Germinal center (tissue), 1 donor: ENCODE measurements at places on chromosomes 13 and 19.

DNA sequence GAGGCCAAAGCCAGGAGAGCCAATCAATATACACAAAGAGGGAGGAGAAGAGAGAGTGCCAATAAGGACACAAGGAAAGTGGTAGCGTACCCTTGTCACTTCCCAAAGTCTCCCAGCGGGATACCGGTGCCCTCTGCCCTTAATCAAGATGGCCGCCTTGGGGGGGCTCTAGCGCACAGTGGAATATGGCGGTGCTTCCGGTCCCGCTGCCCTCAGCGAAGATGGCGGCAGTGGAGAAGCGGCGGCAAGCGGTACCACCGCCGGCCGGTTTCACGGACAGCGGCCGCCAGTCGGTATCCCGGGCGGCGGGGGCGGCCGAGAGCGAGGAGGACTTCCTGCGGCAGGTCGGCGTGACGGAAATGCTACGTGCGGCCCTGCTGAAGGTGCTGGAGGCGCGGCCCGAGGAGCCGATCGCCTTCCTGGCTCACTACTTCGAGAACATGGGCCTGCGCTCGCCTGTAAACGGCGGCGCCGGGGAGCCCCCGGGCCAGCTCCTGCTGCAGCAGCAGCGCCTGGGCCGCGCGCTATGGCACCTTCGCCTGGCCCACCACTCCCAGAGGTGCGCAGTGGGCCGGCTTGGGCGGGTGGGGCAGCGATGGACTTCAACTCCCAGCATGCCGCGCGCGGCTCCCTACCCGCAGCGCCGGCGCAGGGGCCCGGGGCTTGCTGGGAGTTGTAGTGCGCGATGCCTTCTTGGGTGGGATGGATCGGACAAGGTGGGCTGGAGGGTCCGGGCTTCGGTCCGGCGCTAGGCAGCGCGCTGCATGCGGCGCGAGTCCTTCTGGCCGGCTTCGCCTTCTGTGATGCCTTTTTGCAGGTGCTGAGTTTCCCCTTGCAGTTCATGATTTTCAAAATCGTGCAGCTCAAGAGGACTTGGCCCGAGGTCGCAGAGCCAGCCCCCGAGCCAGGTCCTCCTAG, at the start of gene TPGS1:
Gene TPGS1 (plus strand): TSS at position 212 of the 918 bp plus-strand sequence. CDS start 10 bp downstream, at position 222.
- DNase-seq = peak; percentile 80

- DNase-seq = no peak
Measured at GRCh38 chr13:48446464-48446863, 33.6 kb upstream of the LPAR6 start.

DNA sequence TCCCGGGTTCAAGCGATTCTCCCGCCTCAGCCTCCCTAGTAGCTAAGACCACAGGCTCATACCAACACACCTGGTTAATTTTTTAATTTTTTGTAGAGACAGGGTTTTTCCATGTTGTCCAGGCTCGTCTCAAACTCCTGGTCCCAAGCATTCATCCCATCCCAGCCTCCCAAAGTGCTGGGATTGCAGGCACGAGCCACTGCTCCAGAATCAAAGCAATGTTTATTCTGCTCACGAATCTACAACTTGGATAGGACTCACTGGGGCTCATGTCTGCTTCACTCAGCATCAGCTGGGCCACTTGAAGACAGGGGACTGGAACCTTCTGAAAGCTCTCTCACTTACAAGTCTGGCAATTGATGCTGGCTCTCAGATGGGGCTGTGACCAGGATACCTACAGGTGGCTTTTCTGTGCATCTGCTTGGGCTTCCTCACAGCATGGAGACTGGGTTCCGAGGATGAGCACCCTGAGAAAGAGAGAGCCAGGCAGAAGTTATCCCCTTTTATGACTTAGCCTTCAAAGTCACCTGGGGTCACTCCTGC, 8.2 kb upstream of the ZNF792 start:
- DNase-seq = no peak

DNA sequence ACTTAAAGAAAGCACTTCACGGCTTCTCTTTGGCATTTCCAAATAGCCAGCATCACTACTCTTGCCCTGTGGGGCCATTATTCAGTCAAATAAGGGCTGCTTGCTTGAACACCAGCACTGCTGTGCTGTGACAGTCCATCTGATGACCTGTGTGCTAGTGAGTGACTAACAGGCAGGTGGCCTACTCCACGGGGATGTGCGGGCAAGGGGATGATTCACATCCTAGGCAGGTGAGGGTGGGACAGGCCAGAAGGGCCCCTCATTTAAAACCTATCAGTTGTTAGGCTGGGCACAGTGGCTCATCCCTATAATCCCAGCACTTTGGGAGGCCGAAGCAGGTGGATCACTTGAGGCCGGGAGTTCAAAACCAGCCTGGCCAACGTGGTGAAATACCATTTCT, 8.2 kb downstream of the CCNE1 start:
- DNase-seq = no peak

GRCh38 chr19:5456130-5456840, 1.1 kb downstream of the ZNRF4 start:
- DNase-seq = no peak

GRCh38 chr13:98004107-98004506, 50.6 kb downstream of the IPO5 start:
- DNase-seq = no peak

GRCh38 chr19:50556282-50557008, 11.8 kb downstream of the LRRC4B start:
- DNase-seq = peak; percentile 84
